Cardiac atrium fibroblast (primary cell): ENCODE measurements at places on chromosomes 6 and 20. TPM values are rescaled to one million over a fixed set of nuclear protein-coding genes. Genes with fewer than 3 reads are reported as not detected.

The GRM1 gene
- not detected in 2 replicates for total RNA-seq

The TSBP1 gene
- not detected in 2 replicates for total RNA-seq

The SLC26A8 gene
- not detected in 2 replicates for total RNA-seq

The POLH gene
- total RNA-seq: 10.5 and 25.9 TPM in 2 replicates

The CALHM6 gene
- 1.1 and 3.4 TPM in 2 replicates for total RNA-seq

The PAK5 gene
- not detected in 2 replicates for total RNA-seq

The ELOVL5 gene
- total RNA-seq: 63.9 and 91.2 TPM in 2 replicates

The VIP gene
- not detected in 2 replicates for total RNA-seq

The MICAL1 gene
- 71.3 and 72.0 TPM in 2 replicates for total RNA-seq

The ZBTB2 gene
- total RNA-seq: 4.5 and 5.7 TPM in 2 replicates

The POU5F1 gene
- total RNA-seq: not detected in 2 replicates

The PTCRA gene
- total RNA-seq: not detected in 2 replicates

The GLP1R gene
- total RNA-seq: not detected in 2 replicates

The RUNX2 gene
- 0.49 and 0.72 TPM in 2 replicates for total RNA-seq

The NHSL1 gene
- 10.5 and 11.4 TPM in 2 replicates for total RNA-seq

The SMLR1 gene
- not detected in 2 replicates for total RNA-seq

The FLRT3 gene
- total RNA-seq: 0.81 and 0.90 TPM in 2 replicates
